ENCODE measurements at places on chromosomes 5 and 9.

- DNase-seq, result no peak
These were observed 49.9 kb downstream of the COL15A1 start for GRCh38 chr9:98993570-98993945.

- no peak for DNase-seq
These were observed 402 bp downstream of the BRD8 start for GRCh38 chr5:138177941-138178515.

- DNase-seq, result no peak
These were observed 155.3 kb upstream of the KLF4 start for GRCh38 chr9:107644733-107645463.

GRCh38 chr9:76359766-76360165 lies 34.5 kb downstream of the RFK start:
- DNase-seq, result no peak

- no peak for DNase-seq
These were observed 409.2 kb downstream of the NFIB start for GRCh38 chr9:13904746-13905145.

DNA sequence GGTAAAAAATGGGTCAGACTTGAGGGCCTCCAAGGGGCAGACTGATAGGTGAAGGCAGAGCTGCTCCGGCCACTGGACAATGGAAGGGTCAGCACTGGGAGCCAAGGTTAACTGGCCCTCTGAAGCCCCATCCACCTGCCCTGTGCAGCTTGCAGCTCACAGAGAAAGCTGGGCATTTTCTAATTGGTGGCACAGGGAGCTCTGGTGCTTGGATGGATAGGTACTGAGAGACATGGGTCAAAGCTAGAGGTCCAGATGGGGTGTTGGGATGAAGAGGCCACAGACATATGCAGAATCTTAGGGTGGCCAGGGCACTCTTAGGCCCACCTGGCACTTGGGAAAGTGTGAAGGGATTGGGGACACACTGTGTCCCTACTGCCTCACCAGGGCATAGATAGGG lies 29.5 kb upstream of the SARDH start:
- DNase-seq, result no peak

DNA sequence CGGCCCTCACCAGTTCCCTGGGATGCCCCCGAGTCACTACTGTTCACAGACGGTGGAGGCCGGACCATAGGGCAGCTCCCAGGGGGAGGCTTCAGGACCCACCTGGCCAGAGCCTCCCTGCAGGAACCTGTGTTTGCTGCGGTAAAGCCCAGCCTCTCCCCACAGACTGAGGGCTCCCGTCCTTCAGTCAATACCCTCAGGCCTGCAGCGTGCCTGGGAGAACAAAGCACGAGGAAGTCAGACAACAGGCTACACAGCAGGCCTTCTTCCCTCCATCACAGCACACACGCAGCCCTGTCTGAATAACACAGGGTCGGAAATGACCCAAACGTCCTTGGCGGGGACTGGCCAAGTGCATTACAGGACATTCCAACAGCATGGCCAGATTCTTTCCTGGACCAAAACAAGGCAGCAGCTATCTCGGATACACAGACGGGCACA lies 34.4 kb downstream of the COL23A1 start:
- no peak for DNase-seq
